Cardiac septum (tissue), 1 donor: ENCODE measurements at places on chromosomes 13 and 19. TPM values are rescaled to one million over a fixed set of nuclear protein-coding genes. Genes with fewer than 3 reads are reported as not detected.

GRCh38 chr19:15288146-15288963 is 44.0 kb downstream of the BRD4 start:
- DNase-seq = no peak

DNA sequence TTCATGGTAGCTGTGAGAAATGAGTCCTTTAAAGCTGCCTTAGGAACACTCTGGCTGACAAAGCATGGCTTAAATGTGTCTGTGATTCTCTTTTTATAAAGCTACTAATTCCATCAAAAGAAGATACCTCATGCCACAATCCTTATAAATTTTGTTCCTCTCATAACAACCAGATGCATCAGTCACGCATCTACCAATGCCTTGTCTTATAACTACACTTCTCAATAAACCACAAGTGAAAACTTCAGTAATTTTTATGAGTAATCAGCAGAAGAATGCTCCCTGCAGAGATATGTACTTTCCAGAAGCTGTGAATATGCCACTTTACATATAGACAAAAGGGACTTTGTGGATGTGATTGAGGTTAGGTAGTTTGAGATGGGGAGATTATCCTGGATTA is 147.8 kb downstream of the SUCLA2 start:
- no peak for DNase-seq

Gene BEST2
- total RNA-seq = not detected

- DNase-seq = no peak
These were observed 437.0 kb downstream of the KLF12 start for GRCh38 chr13:73697166-73697565.
